ENCODE measurements at places on chromosomes 1 and 21.

GRCh38 chr1:112114540-112114939 is 125.1 kb upstream of the KCND3 start:
- DNase-seq, result no peak

DNA sequence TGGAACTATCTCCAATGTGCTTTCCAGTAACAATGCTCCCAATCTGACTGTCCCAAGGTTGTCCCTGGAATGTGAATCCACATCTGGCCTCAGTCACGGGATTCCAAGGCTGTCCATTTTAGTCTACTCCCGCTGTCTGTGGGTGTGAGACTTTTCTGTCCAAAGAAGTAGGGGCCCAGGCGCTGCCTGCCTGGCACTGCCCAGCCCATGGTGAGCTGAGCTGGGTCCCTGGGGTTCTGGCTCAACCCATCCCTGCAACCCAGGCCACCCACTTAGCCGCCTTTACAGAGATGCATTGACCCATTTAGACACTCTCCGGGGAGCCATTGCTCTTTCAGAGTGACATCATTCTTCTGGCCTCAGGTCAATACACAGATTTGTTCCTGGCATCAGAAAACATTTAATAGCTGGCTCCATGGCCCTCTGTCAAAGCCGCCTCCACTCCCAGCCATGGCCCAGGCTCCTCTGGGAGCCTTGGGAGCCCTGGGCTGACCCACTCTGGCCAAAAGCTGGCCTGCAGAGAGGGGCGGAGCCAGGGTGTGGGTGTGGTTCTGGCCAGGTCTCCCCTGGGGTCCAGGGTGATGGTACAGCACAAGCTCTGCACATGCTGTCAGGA is 47.2 kb upstream of the PAX7 start:
- no peak for DNase-seq

DNA sequence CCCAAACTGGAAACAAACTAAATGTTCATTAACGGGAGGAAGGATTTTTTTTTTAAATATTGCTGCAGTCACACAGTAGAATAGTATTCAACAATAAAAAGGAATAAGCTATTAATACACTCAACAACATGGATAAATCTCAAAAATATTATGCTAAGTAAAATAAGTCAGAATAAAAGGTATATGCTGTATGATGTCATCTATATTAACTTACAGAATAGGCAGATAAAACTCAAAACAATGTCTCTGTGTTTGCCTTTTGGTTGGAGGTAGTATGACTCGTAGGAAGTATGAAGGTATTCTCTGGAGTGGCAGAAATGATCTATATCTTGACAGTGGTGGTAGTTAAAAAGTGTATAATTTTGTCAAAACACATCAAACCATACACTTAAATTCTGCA is 6.1 kb upstream of the ST6GALNAC5 start:
- no peak for DNase-seq

- no peak for DNase-seq
These were observed 56.5 kb downstream of the MAP3K21 start for GRCh38 chr1:233383984-233384383.

- DNase-seq, result no peak
These were observed 89.7 kb downstream of the DMRTA2 start for GRCh38 chr1:50333595-50333974.

GRCh38 chr1:28540651-28541050 is 12.2 kb upstream of the TRNAU1AP start:
- DNase-seq, result no peak

DNA sequence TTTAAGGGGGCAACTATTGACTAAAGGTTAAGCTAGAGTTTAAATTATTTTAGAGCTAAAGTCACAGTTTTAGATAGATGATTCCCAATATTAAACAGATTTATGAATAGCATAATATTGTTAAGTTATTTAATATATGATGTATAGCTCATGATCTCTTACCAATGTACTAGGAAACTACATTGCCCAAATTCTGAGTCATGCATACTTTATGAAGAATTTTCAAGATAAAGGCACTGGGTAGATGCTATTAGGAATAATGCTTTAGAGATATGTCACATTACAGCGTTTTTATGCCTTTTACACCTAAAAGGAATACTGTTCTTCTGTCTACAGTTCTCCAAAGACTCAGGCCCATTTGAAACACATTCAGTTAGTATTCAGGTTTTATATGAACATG is 215.1 kb downstream of the NCAM2 start:
- DNase-seq, result no peak

DNA sequence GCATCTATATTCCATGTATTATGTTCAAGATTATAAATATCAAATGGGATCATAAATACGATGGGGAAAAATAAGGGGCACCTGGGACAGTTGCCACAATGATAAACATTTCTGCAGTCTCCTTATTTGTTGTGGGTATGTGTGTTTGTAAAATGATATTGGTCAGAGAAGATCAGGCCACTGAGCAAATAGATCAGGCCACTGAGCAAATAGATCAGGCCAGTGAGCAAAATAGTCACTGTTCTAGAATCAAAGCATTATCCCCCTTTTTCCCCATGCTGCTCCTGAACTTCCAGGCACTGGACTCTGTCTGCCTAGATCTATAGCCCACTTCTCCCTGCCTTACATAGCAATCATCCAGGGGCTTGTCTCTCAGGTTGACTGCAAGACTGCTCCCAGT is 599.8 kb upstream of the USP24 start:
- no peak for DNase-seq

DNA sequence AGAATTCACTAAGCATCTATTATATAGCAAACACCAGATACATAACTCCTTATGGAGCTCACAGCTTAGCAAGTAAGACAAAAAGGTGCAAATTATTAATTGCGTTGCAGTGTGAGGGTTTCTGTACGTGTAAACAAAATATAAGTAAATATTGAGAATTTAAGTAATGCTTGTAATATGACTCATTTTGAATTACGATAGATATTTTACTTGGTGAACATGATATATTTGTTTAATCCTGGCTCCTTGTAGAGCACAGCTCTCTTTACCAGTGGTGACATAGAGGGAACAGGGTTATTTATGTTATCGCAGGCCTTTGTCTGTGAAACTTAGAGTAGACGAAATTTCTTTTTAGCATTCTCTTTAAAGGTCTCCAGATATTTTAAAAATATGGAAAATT is 36.4 kb downstream of the LYPLAL1 start:
- DNase-seq, result no peak

- no peak for DNase-seq
These were observed 25.1 kb upstream of the B3GALT2 start for GRCh38 chr1:193211539-193211938.

DNA sequence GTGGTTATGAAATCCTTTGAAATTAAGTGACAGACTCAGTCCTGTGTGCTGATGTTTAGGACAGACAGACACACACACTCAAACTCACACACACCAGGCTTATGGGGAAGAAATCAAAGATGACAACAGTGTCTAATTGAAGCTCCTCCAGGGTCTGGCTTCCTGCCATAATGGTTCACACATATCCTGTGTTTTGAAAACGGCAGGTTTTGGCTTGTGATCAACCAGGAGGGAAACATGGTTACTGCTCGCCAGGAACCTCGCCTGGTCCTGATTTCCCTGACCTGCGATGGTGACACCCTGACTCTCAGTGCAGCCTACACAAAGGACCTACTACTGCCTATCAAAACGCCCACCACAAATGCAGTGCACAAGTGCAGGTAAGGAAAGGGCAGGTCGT is 4.6 kb downstream of the MTARC1 start:
- no peak for DNase-seq

DNA sequence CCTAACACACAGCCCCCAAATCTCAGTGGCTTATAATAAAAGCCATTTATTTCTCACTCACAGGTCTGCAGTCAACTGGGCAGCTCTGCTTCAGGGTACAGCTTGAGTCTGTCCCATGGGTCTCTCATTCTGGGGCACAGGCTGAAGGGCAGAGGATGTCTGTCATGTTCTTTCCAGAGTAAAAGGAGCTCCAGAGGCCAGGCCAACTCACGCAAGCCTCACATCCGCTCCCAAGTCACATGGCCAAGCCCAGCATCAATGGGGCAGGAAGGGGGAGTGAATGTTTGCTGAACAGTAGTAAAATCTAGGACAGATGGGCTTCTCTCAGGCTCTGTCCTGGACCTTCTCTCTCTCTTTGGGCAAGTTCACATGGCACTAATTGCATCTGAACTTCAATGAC is 7.1 kb upstream of the SSBP3 start:
- DNase-seq, result no peak

GRCh38 chr1:178727014-178727895 is 2.2 kb downstream of the RALGPS2 start:
- no peak for DNase-seq

GRCh38 chr1:42239041-42239440 is 74.5 kb upstream of the GUCA2A start:
- no peak for DNase-seq

DNA sequence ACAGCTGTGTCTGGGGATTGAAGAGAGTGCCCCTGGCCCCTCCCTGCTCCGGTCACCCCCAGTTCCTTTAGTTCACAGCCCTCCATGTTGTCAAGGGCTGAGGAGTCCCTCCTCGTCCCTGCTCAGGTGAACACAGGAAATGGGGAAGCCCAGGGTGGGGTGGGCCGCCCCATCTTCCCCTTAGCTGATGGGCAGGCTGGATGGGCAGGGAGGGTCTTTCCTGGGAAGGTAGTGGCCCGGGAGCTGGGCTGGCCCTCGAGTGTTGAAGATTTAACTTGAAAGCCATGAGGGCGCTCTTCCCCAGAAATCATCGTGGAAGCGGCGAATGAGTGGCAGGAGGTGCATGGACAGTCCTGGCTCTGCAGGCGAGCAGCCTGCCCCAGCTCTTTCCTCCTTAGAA is 18.3 kb upstream of the NPHP4 start:
- DNase-seq, result no peak

GRCh38 chr1:184929711-184930202 is 44.6 kb downstream of the NIBAN1 start:
- DNase-seq, result no peak

- DNase-seq, result no peak
These were observed 172.8 kb downstream of the FAF1 start for GRCh38 chr1:50787266-50787665.

- DNase-seq, result no peak
These were observed 9.1 kb downstream of the CTSE start for GRCh38 chr1:206014601-206015000.

- peak; percentile 66 for DNase-seq
These were observed 10.8 kb upstream of the DUSP12 start for GRCh38 chr1:161738627-161739287.

DNA sequence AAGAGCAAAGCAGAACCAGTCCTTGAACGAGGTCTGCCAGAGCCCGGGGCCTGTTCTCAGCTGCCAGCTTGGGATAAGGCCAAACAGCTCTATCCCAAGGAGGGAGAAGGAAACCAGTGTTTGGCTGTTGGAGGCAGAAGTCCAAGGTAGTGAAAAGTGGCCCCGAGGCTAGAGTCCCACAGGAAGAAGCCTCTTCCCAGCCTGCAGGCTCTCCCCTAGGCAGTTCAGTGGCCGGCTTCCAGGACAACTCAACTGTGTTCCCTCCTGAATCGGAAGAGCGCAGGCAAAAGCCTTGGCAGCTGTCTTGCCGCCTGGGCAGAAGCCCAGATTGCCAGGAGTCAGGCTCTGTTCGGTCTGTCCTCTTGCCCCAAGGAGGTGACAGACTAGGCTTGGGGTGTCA is 19.3 kb downstream of the QSOX1 start:
- no peak for DNase-seq

DNA sequence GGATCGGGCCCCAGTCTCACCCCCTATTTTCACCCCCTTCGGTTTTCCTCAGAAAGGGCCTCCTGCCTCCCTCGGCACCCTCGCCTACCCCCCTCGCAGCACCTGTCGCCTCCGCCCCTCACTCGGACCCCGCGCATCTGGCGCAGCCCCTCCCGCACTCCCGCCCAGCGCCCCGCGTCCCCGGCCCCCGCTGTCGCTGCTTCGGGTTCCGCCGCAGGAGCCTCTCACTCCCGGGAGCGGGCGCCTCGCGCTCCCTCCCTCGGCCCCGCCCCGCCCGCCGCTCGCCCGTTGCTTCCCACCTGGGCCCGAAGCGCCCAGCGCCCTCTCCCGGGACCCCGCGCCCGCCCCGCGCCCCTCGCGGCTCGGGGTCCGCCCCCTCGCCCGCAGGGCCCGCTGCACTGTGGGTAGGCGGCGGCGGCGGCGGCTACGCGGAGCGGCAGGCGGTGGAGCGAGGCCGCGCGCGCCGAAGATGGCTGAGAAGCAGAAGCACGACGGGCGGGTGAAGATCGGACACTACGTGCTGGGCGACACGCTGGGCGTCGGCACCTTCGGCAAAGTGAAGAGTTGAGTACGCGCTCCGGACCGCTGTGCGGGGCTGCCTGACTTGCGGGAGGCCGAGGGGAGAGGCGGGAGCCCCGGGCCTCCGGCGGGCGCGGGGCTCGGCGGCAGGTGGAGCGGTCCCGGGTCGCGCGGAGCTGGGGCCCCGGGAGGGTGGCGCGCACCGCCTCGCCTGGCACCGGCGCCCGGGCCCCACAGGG is at the start of gene PRKAA2:
Gene PRKAA2 (plus strand): TSS at position 396 of the 758 bp plus-strand sequence. CDS start 74 bp downstream, at position 470.
- no peak for DNase-seq

- no peak for DNase-seq
These were observed 75.0 kb downstream of the USP24 start for GRCh38 chr1:55140137-55140536.

DNA sequence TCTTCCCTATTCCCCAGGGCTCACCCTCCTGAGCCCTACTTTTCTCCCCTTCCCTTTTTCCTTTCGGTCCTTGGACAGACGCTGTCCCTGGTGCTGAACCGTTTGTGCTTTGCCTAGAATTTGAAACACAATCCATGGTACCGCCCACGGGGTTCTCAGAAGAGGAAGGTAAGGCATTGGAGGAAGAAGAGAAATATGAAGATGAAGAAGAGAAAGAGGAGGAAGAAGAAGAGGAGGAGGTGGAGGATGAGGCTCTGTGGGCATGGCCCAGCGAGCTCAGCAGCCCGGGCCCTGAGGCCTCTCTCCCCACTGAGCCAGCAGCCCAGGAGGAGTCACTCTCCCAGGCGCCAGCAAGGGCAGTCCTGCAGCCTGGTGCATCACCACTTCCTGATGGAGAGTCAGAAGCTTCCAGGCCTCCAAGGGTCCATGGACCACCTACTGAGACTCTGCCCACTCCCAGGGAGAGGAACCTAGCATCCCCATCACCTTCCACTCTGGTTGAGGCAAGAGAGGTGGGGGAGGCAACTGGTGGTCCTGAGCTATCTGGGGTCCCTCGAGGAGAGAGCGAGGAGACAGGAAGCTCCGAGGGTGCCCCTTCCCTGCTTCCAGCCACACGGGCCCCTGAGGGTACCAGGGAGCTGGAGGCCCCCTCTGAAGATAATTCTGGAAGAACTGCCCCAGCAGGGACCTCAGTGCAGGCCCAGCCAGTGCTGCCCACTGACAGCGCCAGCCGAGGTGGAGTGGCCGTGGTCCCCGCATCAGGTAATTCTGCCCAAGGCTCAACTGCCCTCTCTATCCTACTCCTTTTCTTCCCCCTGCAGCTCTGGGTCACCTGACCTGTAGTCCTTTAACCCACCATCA is 10.4 kb downstream of the BCAN start:
- no peak for DNase-seq

Data from CMK (cell line).